Neural crest cell (in vitro differentiated cells): ENCODE measurements at places on chromosomes 13 and 19.
A peak's percentile ranks its signal among the peaks of the same experiment; 100 is the strongest.

GRCh38 chr13:110705356-110705825 is 525 bp downstream of the CARS2 start:
- peak overlapping the region; percentile 89 for H3K27ac ChIP-seq
- DNase-seq = no peak
- H3K36me3 ChIP-seq = peaks cover 9% of the 10 kb centered on the region

GRCh38 chr13:112994084-112994780 is 25.2 kb downstream of the MCF2L start:
- H3K36me3 ChIP-seq = peaks cover 7% of the 10 kb centered on the region
- no peak overlapping the region for H3K27ac ChIP-seq
- peaks cover 10% of the 10 kb centered on the region for H3K4me1 ChIP-seq
- no peak for DNase-seq
- H3K4me3 ChIP-seq = no peak overlapping the region

DNA sequence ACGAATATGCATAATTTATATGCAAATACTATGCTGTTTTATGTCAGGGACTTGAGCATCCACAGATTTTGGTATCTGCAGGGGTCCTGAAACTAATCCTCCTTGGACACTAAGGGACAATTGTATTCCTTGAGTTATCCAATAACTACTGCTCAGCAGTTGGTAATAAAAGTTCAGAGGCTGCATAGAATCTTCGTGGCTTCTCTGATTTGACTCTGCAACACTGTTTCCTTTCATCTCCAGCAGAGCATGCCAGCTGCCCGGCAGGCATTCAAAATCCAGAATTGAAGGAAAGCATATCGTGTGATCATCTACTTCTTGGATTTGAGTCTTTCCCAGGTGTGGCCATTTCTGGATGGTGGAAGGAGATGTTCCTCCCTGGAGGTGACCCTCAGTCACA is 64.5 kb upstream of the MRI1 start:
- peaks cover 5% of the 10 kb centered on the region for H3K4me1 ChIP-seq
- no peak overlapping the region for H3K4me3 ChIP-seq
- no peaks in the 10 kb centered on the region for H3K36me3 ChIP-seq
- no peak for DNase-seq
- peaks cover 5% of the 10 kb centered on the region for H3K27me3 ChIP-seq

DNA sequence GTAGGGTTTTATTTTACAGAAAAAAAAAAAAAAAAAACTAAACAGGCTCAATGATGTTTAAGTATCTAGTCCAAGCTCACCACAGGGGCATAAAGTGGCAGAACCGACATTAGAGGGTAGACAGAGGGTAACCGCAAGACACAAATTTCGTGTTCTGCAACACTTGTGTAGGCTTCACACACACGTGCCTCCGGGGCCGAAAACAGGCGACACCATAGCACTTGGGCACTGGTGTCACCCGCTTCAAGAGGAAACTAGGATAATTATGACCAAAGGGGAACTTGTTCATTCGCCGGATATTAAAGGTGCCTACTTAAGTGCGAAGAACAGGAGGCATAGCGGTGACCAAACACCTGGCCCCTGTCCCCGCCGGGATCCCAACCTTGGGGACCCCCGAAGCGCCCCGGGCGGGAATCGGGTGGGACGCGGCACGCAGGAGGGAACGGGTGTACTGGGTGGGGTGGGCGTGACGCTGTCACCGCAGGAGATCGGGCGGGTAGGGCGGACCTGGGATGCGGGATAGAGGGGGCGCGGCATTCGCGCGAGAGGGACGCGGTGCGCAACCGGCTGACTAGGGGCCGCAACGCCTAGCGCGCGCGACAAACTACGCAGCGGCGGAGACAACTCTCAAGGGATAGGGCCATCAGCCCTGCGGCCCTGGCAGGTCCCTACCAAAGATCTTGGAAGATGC is 558 bp downstream of the MZT1 start:
- H3K27ac ChIP-seq = peak overlapping the region; percentile 78
- H3K4me1 ChIP-seq = peaks cover 47% of the 10 kb centered on the region

- no peak overlapping the region for H3K4me3 ChIP-seq
- no peak for DNase-seq
- no peak overlapping the region for H3K27ac ChIP-seq
- H3K36me3 ChIP-seq = no peaks in the 10 kb centered on the region
- H3K27me3 ChIP-seq = no peaks in the 10 kb centered on the region
- H3K4me1 ChIP-seq = peaks cover 32% of the 10 kb centered on the region
Measured at GRCh38 chr13:114102521-114103288, 29.7 kb downstream of the RASA3 start.

- H3K36me3 ChIP-seq = peaks cover 21% of the 10 kb centered on the region
- H3K27me3 ChIP-seq = peaks cover 78% of the 10 kb centered on the region
- H3K4me1 ChIP-seq = peaks cover 66% of the 10 kb centered on the region
Measured at GRCh38 chr13:94712812-94713560, 641 bp upstream of the SOX21 start.

- H3K4me1 ChIP-seq = no peaks in the 10 kb centered on the region
- no peak overlapping the region for H3K4me3 ChIP-seq
- no peaks in the 10 kb centered on the region for H3K27me3 ChIP-seq
Measured at GRCh38 chr19:19345970-19346369, 25.3 kb downstream of the MAU2 start.

GRCh38 chr13:48576448-48577010 is 43.6 kb upstream of the RCBTB2 start:
- no peaks in the 10 kb centered on the region for H3K36me3 ChIP-seq
- H3K4me3 ChIP-seq = no peak overlapping the region
- peaks cover 23% of the 10 kb centered on the region for H3K4me1 ChIP-seq
- peak overlapping the region; percentile 71 for H3K27ac ChIP-seq
- DNase-seq = no peak

GRCh38 chr19:50843701-50844221 is 10.4 kb upstream of the KLK15 start:
- H3K4me1 ChIP-seq = no peaks in the 10 kb centered on the region
- H3K27me3 ChIP-seq = peaks cover 84% of the 10 kb centered on the region
- DNase-seq = no peak
- peak overlapping the region; percentile 46 for H3K27ac ChIP-seq
- no peak overlapping the region for H3K4me3 ChIP-seq
- H3K36me3 ChIP-seq = no peaks in the 10 kb centered on the region

DNA sequence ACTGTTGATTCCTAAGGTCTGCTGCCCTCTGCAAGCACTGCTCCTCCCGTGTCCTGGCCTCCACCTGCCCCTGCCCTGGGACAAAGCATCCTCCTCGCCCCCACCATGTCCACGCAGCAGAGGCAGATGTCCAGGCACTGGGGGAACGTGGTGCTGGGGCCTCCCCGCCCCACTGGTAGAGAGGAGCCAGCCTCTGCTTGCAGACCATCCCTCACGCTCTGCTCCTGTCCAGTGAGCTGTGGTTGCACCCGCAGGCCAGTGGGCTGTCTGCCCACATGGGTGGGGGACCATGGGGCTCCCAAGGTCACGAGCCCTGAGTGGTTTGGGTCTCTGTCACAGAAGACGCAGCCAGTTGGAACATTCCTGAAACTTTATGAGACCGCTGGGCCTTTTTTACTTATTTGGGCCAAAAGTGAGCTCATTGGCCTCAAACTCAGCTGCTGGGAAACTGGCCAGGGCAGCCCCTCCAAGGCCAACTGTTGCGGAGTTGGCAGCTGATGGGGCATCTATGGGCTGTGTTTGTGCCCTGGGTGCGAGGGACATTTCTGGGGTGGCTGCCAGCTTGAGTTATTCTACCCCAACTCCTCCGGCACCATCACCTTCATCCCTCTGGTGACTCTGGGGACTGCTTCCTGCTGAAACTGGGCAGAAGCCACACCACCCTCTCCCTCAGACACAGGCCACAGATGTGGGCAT is 64.8 kb upstream of the F7 start:
- H3K36me3 ChIP-seq = peaks cover 19% of the 10 kb centered on the region
- no peaks in the 10 kb centered on the region for H3K27me3 ChIP-seq
- no peak for DNase-seq
- no peaks in the 10 kb centered on the region for H3K4me1 ChIP-seq
- H3K4me3 ChIP-seq = no peak overlapping the region

DNA sequence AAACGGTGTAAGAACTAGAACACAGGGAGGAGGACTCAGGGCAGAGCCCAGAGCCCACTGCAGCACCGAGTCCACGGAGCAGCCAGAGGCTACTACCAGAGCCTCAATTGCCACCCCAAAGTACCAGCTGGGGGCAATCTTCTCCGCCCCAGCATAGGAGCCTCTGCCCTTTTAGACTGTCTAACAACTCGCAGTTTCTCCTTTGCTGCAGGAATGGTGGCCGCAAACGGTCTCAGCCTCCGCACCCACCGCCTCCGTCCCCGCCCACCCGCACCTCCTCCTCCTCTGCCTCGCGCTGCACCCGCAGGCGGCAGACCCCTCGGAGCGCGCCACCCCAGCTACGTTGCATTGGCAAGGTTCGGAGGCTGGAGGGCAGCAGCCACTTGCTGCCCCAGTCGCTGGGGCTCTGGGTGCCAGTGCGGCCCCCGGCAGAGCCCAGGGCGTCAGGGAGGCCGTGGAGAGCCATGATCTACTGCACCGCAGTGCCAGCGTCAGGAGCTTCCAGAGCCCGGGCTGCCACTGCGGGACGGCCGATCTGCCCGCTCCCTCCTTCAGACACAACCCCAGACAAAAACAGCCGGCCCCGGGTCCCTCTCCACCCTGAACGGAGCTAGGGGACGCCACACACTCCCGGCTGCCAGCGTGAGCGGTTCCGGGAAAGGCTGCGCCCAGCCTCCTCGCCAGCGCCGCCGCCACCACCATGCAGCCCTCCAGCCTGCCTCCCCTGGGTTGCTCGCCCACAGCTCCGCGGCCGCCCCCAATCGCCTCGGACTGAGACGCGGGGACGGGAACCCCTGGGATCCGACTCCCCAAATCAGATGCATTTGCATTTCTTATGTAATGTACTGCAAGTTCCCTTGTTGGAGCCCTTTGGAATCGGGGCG is 1.8 kb downstream of the FGF14 start:
- H3K27me3 ChIP-seq = peaks cover 87% of the 10 kb centered on the region
- no peak overlapping the region for H3K27ac ChIP-seq
- no peaks in the 10 kb centered on the region for H3K36me3 ChIP-seq
- peak overlapping the region; percentile 91 for H3K4me3 ChIP-seq
- DNase-seq = no peak
- peaks cover 27% of the 10 kb centered on the region for H3K4me1 ChIP-seq

DNA sequence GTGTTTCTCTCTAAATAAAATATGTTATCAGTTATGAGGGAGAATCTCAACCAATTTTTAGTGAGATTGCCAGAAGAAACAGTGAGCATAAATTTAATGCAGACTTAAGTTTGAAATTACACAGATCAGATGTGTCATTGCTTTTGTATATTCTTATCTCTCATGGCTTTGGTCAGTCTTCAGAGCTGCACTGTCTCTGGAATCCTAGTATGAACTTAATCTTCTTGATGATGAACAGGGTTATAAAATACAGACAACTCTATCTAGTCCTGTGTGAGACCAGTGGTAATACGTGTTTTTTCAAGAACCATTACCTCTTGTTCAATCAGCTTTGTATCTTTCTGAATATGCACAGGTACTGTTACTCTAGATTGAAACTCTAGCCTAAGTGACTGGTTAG is 528.0 kb downstream of the DACH1 start:
- H3K4me3 ChIP-seq = no peak overlapping the region
- DNase-seq = no peak
- no peaks in the 10 kb centered on the region for H3K27me3 ChIP-seq
- H3K36me3 ChIP-seq = peaks cover 3% of the 10 kb centered on the region
- H3K4me1 ChIP-seq = no peaks in the 10 kb centered on the region

DNA sequence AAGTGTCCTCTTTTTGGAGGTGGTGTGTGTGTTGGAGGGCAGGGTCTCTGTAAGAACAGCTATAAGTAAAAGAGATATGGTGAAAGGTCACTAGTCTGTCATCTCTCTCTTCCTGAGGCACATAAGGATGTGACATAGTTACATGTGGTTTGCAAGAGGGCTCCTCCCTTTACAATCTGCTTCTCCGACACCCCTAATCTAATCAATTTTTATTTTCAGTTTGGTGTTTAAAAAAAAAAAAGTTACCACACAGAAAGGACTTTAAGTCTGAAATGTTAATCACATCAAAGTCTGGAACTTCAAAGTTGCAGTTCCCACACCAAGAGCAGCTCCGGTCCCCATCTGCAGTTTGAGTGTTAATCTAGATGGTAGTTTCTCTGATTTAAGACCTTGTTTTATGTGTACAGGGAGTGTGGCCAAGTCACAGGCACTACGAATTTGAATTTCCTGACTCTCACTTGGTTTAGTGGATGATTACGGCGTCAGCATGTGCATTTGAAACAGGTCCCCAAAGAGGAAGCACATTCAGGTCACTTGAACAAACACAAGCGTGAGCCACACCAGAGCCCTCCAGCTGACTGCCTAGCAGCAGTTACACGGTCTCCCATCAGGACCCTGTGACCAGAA is 53.1 kb downstream of the FOXO1 start:
- H3K4me3 ChIP-seq = no peak overlapping the region
- H3K36me3 ChIP-seq = no peaks in the 10 kb centered on the region
- H3K27ac ChIP-seq = no peak overlapping the region
- no peaks in the 10 kb centered on the region for H3K27me3 ChIP-seq
- no peak for DNase-seq
- peaks cover 32% of the 10 kb centered on the region for H3K4me1 ChIP-seq

DNA sequence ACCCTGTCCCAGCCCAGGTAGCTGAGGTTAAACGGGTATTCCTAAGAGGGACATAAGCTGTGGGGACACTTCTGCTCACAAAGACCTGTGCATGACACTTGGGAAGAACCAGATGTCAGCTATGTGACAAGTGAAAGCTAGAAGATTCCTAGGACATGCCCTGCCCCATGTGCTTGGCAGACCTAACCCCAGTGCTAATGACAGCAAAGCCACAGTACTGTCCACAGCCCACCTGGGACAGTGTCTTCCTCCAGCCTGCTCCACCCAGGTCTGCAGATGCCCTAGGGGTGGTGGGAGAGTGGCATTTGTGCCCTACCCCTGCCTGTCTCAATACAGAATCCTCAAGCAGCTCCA is 18.4 kb upstream of the EPHX3 start:
- no peak overlapping the region for H3K4me3 ChIP-seq
- no peaks in the 10 kb centered on the region for H3K36me3 ChIP-seq
- H3K27ac ChIP-seq = no peak overlapping the region
- DNase-seq = no peak
- H3K4me1 ChIP-seq = peaks cover 12% of the 10 kb centered on the region

GRCh38 chr19:3357271-3357991 is 9.0 kb upstream of the NFIC start:
- no peak overlapping the region for H3K27ac ChIP-seq
- DNase-seq = no peak
- H3K27me3 ChIP-seq = peaks cover 74% of the 10 kb centered on the region
- no peaks in the 10 kb centered on the region for H3K4me1 ChIP-seq

DNA sequence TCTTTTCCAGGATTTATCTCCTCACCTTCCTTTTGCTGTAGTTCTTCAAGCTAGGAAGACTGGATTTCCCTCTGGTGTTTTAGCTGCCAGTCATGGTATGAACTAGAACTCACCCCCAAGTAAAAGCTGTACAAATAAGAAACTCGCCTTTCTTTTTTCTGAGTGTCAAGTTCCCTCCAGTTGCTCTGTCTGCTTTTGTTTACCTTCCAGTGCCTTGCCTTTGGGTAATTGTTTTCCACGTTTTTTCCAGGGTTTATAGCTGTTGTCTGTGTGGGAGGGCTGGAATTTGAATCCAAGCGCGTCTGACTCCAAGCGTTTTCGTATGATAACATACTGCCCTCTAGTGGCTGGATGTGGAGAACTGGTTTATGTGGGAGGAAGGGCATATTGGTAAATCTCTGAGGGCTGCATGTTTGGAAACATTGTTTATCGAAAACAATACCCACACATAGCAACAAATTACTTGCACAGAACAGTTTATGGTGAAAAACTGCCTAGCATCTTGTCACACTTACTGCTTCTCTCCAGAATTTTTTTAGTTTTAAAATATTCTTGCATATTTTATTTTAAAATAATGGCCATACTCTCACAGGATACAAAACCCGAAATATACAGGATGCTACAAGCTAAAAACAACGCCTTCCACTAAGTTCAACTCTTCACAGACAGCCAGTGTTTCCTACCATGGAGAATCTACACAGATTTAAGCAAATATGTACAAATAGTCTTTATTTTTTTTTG is 19.2 kb downstream of the RCN3 start:
- peak; percentile 81 for DNase-seq
- peak overlapping the region; percentile 8 for H3K4me3 ChIP-seq
- H3K4me1 ChIP-seq = peaks cover 5% of the 10 kb centered on the region
